Activated CD4-positive, alpha-beta T cell treated with anti-CD3 and anti-CD28 coated beads, Interleukin-2, amount 50 U/mL, for 4 hours (primary cell): ENCODE measurements at places on chromosomes 7 and 10.

- no peak for DNase-seq
Observed at GRCh38 chr10:132382231-132382922, 14.6 kb upstream of the PWWP2B start.

DNA sequence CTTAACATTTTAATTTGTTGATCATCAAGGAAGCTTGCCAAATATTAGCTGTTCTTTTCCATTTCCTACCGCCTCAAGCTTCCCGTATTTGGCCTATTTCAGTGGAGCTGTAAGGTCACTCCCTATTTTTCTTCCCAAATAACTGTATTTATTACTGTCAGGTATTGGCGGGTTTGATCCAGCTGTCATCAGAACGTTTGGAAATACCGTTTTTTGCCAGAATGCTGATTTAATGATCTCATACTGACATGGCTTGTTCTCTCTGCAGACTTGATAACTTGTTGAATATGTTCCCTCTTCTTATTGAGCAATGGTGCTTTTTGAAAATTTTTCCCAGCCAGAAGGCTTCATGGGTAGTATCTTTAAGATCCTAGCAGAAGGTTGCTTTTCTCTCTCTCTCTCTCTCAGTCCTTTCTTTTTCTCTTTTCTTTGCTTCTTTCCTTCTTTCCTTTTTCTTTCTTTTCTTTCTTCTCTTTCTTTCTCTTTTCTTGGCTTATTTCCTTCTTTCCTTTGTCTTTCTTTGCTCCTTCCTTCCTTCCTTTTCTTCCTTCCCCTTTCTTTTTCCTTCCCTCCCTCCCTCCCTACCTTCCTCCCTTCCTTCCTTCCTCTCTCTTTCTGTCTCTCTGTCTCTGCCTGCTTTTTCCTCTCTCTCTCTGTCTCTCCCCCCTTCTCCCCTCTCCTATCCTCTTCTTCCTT is 42.1 kb downstream of the CUX1 start:
- DNase-seq, result no peak

DNA sequence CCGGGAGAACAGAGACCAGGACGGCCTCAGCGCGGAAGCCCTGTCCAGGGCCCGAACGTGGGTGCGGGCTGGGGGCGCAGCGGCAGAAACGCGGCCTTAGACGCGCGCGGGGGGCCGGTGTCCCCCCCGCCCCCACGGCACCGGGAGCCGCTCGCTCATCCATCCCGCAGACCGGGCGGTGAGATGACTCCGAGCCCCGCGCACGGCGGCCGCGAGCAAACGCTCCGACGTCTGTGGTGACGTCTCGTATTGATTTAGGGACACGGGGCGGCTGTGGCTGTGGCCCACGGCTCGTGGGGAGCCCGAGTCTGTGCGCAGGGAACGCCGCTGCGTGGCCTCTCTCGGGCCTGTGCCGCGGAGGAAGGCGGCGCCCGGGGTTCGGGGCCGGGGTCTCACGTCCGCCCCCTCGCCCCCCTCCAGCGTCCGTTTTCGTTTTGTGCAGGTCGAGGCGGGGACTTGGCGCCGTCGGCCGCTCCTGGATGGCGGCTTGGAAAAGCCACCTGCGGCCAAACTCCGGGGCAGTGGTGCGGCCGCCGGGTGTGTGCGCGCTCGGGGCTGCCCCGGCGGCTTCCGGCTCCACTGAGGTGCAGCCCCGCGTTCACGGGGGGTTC is 1.0 kb upstream of the NKX6-2 start:
- no peak for DNase-seq

DNA sequence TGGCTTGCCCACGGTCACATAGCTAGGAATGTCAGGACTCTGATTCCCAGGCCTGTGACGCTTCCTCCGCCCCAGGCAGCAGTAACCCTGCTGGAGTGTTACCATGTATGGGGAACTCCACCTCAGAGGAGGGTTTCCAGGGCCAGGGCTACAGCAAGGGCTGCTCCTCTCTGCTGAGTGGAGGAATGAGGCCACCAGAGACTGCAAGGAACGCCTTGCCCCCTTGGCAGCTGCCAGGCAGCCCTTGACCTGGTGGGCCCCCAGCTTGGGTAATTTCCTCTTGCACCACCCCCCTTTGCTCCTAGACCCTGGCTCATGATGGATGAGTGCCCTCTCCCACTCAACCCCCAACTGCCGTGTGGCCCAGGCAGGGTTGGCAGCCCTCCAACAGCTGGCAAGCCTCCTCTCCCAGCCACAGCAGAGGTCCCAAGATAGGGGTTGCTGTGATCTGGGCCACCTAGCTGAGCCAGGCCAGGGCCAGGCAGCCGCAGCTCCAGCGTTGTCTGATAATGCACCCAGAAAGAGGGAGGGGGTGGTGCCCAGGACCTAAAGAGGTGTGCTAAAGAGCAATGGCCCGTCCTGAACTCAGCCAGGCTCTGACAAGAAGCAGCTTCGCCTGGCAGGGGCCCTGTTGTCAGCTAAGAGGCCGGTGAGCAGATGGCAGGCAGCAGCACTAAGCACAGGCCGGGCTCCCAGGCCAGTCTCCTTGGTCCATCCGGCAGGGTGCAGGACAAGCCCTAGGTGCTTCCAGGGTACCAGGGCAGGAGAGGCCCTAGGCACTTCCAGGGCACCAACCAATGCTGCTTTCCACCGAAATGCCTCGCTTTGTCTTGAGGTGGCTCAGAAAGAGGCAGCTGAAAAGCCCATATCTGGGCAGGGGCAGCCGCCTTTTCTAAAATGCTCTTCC is 35.4 kb downstream of the DRGX start:
- DNase-seq, result no peak

GRCh38 chr7:129188892-129189660 is 643 bp downstream of the SMO start:
- DNase-seq, result no peak

DNA sequence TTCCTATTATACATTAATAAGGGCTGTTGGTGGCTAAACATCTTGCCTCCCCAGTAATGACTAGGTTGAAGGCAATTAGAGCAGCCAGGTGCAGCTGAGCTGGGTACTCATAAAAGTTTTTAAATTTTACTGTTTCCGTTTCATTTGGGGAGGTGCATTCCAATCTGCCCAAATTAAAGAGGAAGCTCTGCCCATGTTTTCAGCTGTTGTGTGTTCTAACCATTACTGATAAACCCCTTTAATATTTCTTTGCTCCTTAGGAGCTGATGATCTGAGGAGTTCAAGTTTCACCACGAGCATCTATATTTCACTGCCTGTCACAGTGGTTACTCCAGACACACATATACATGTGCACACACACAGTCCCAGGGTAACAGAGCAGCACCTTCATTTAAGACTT is 94.4 kb downstream of the JAZF1 start:
- no peak for DNase-seq

- no peak for DNase-seq
Observed at GRCh38 chr10:129716881-129717280, 247.2 kb downstream of the EBF3 start.
